ENCODE measurements at places on chromosomes 3 and 15.
A peak's percentile ranks its signal among the peaks of the same experiment; 100 is the strongest.

DNA sequence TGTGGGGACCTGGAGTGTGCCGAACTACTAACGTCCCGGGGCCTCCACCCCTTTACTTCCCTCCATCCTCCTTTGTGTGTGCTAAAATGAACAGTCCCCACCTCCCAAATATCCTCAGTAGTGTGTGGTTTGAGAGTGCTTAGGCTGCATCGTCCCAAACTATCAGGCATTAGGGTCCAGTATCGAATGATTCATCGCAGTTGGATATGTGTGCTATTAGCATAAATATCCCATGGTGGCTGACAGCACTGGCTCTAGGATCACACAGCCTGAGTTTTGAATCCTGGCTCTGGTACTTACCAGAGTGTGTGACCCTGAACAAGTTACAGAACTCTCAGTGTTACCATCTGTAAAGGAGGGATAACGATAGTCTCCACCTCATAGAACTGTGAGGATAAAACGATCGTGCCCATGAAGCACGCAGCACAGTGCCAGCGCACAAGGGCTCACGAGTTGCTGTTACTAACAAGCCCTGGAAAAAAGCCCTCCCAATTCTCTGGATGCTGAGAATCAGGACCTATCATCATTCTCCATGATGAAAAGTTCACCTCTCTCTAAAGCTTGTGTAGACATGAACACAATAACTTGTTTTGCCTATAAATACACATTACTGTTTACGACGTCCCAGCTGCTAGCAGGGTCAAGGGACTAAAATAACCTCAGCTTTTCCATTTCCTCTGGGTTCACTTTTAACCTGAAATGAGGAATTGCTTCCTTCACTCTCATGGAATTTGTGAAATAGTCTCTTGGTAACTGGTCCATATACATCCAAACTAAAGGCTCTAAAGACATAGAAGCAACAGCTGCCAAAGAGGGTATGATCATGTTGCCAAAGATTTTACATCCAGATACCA is 51.0 kb downstream of the VGLL4 start:
- DNase-seq = peak; percentile 55

DNA sequence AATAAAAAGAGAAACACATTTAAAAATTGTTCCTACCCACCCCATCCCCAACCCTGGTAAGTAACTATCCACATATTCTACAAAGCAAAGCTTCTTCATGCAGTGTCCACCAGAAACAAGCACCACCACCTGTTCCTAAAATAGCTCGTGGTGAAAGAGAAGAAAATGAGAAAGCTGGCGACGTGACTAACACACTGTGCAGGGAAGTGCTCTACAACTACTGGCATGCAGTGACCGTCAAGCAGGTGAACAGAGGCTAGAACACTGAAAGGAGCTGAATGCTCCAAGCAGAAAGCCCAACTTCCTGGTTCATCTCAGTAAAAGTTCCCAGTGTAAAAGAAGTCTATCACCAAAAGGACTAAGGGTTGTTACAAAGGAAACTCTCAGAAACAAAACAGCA is 80.7 kb downstream of the NR2E3 start:
- DNase-seq = no peak

- no peak for DNase-seq
These were observed 24.4 kb downstream of the NR2F2 start for GRCh38 chr15:96354731-96355567.

DNA sequence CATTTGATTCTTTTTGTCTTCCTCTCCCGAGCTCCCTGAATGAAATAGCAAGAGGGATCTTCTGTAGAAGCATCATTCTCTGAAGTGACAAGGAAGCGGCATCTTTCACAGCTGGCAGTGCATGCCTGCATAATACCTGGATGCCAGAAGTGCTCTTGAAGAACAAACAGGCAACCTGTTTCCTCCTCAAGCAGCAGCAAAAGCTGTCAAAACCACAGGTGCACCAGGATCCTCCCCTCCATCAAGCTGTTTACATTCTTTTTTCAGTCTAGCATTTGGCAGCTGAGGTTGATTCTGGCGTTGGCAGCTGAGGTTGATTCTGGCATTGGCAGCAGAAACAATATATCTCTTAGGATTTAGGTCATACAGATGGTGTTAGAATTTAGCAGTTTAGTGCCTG is 979.0 kb downstream of the TUSC7 start:
- DNase-seq = no peak

Measured in lung (tissue), 17 donors.